ENCODE measurements at places on chromosomes 7 and 10.

- DNase-seq = no peak
Measured at GRCh38 chr7:19143881-19144574, 1.2 kb downstream of the FERD3L start.

GRCh38 chr10:36515319-36515718, 610.1 kb upstream of the ANKRD30A start:
- DNase-seq = no peak

DNA sequence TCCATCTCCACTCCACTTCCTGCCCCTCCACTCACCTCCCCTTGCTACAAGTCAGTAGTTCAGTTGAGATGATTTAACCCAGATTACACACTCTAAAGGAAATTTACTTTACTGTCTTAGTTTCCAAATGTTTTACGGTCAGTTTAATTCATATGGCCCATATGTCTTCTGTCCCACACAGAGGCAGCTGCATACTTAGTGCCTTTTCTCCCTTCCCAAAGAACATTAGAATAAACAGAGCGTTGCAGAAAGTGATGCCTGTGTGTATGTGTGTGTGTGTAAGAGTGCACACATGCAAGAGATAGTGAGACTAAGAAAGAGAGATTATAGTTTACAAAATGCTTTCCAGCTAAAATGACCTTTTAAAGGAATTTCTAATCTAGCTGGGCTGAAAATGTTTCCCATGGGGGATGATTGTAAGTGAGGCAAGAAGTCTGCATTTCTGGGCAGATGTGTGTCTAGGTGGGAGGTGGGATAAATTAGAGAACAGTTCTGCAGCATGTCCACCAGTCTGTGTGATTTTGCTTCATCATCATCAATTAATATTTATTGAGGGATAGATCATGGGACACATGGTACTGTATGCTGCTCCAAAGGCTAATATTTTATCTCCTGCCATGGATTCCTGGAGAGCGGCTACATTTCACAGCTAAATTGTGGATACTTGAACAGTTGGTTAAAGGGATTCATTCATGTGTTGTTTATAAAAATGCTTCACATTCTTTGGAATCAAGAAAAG, 81.5 kb downstream of the NXPH1 start:
- no peak for DNase-seq

- no peak for DNase-seq
Measured at GRCh38 chr7:1610678-1611302, 41.0 kb upstream of the PSMG3 start.

GRCh38 chr7:90320801-90321494, at the start of gene FAM237B:
Gene FAM237B, minus strand, starts transcription at chr7:90321304. Its CDS starts 1,556 bp downstream, at chr7:90319748.
- no peak for DNase-seq

- DNase-seq = no peak
Measured at GRCh38 chr7:77684030-77684429, 12.2 kb upstream of the RSBN1L start.

- DNase-seq = no peak
Measured at GRCh38 chr10:107028236-107028635, 136.3 kb downstream of the SORCS1 start.

DNA sequence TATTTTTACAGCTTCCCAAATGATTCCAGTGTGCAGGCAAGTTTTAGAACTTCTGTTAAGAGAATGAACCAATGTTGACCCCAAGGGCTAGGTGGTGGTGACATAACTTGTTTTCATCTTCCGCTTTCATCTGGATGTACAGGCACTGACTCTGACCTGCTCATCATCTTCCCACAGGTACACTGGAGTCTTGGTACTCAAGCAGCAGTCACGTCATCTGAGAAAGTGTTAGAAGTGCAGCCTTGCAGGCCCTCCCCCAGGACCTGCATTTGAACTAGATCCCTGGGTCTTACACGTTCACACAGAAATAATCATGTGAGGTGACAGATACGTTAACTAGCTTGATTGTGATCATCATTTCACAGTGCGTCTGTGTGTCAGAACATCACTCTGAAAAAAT, 212.2 kb downstream of the CELF2 start:
- DNase-seq = no peak

- no peak for DNase-seq
Measured at GRCh38 chr10:114720685-114721278, 62.7 kb upstream of the ABLIM1 start.

- no peak for DNase-seq
Measured at GRCh38 chr10:80411267-80411668, 2.9 kb downstream of the PRXL2A start.

DNA sequence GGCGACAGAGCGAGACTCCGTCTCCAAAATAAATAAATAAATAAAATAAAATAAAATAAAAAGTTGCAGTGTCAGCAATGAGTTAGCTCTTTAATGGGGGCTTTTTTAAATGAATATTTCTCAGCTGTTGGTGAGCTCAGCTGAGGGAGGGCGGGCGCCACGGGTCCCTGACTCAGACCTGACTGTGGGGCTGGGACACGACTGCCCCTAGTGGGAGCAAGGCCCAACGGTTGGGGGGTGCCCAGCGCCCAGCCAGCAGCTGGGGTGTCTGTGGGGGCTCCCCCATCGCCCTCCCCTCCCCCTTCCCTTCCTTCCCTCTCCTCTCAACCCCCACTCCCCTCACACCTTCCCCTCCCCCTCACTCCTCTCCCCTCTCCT, 46.6 kb downstream of the PWWP2B start:
- DNase-seq = no peak

DNA sequence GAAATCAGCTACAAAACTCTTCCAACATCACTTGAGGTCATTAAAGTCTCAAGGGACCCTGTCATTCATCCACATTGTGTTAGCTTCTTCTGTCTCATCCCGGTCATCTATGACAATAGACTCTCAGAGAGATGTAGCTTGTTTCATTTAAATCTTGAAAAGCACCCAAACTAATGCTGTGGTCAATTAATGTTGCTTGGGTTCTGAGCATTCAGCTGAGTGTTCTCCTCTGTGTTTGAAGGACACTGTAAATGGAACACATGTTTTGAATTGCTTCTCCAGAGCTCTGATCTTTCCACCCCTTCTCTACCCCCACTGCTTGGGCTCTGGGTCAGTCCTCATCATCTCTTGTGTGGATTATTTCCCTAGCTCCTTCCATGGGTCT, 19.6 kb upstream of the ADD3 start:
- no peak for DNase-seq

GRCh38 chr10:29784175-29784773, 149.5 kb upstream of the SVIL start:
- peak; percentile 96 for DNase-seq

GRCh38 chr7:14739841-14740185, 162.7 kb downstream of the DGKB start:
- DNase-seq = no peak

DNA sequence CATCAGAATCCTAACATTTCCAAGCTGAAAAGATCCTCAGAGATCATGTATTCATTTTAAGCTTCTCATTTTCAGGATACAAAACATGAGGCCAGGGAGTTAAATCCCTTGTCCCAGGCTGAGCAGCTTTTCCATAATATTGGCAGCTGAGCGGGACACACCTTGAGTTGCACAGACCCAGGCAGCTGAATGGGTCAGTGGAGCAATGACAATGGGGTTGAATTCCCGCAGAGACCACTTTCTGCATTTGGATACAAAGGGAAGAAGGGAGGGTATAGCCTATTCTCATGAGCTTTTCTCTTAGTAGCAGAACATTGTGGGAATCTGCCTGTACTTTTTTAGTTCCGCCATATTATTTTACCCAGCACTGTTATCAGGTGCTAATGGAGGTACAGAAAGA, 49.5 kb downstream of the PRR15 start:
- no peak for DNase-seq

- DNase-seq = no peak
Measured at GRCh38 chr7:127000725-127001124, 252.0 kb downstream of the GRM8 start.

DNA sequence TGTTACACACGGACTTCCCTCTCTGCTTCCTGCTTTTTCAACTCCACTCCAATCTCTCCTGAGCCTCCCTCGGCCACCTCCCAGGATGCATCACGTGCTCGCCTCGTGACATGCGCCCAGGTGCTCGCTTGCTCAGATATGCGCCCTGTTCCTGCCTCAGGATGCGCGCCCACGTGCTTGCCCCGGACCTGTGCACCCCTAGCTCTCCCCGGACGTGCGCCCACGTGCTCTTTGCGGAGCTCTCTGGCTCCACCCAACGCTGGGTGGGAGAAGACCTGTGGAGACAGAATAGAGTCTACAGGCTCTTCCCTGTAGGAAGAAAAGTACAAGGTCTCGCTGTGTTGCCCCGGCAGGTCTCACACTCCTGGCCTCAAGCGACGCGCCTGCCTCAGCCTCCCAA, 23.1 kb downstream of the PARD3 start:
- no peak for DNase-seq

GRCh38 chr10:22369434-22370072, 24.3 kb downstream of the SPAG6 start:
- no peak for DNase-seq

- DNase-seq = no peak
Measured at GRCh38 chr7:98073047-98073446, 33.6 kb upstream of the LMTK2 start.

DNA sequence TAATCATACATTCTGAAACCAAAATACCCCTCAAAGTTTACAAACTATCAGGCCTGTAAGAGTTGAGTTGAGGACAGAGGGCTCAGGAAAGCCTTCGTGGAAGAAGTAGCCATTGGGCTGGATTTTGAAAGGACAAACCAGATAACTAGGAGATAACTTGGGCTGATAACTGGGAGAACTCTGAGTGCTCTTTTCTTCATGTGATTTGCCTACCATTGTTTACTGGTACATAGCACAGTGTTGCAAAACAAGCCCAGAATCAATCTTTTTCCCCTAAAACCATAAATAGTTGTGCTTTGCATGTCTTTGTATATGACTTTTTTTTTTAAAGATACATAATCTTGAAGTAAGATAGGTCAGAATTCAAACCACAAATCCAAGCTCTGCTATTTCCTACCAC, 106.7 kb upstream of the ITGB1 start:
- no peak for DNase-seq

- no peak for DNase-seq
Measured at GRCh38 chr7:33422825-33423645, 293.7 kb downstream of the BBS9 start.

DNA sequence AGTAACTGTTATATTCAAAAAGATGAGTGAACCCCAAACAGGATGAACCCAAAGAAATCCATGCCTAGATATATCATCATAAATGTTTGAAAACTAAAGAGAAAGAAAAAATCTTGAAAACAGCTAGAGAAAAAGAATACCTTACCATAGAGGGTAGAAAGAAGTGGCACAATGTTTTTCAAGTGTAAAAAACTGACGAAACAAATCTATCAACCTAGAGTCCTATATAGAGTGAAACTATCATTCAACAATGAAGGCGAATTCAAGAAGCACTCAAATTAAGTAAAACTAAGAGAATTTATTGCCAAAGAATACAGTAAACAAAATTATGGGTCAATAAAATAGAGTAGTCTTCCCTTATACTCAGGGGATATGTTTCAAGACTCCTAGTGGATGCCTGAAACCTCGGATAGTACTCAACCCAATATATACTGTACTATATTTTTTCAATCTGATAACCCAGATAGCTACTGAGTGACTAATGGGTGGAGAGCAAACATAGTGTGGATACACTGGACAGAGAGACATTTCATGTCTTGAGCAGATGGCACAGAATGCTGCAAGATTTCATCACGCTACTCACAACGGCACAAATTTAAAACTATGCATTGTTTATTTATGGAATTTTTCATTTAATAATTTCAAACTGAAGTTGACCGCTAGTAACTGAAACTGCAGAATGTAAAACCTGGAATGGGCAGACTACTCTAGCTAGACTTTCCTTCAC, 52.6 kb upstream of the TMEM106B start:
- peak; percentile 26 for DNase-seq
